ENCODE measurements at places on chromosomes 7 and 10. TPM values are rescaled to one million over a fixed set of nuclear protein-coding genes. Genes with fewer than 3 reads are reported as not detected.

- peak; percentile 12 for DNase-seq
- H3K27ac ChIP-seq, result no peak overlapping the region
- no peak overlapping the region for H3K4me3 ChIP-seq
- no peaks in the 10 kb centered on the region for H3K4me1 ChIP-seq
- no peaks in the 10 kb centered on the region for H3K36me3 ChIP-seq
- H3K27me3 ChIP-seq, result no peaks in the 10 kb centered on the region
Observed at GRCh38 chr7:54349229-54349628, 192.9 kb upstream of the VSTM2A start.

PIK3CG gene
- total RNA-seq, result 3.3 TPM

ASAH2B gene
- total RNA-seq, result 2.9 TPM

HKDC1 gene
- 0.04 TPM for total RNA-seq

TRDMT1 gene
- 8.7 TPM for total RNA-seq

- no peaks in the 10 kb centered on the region for H3K27me3 ChIP-seq
- peaks cover 5% of the 10 kb centered on the region for H3K4me1 ChIP-seq
- peaks cover 4% of the 10 kb centered on the region for H3K36me3 ChIP-seq
- DNase-seq, result no peak
Observed at GRCh38 chr10:31314256-31315150, 4.5 kb upstream of the ZEB1 start.

- no peaks in the 10 kb centered on the region for H3K36me3 ChIP-seq
- H3K4me1 ChIP-seq, result peaks cover 19% of the 10 kb centered on the region
- DNase-seq, result peak; percentile 43
- no peak overlapping the region for H3K27ac ChIP-seq
- H3K4me3 ChIP-seq, result peak overlapping the region; percentile 9
Observed at GRCh38 chr7:98323597-98324322, 42.3 kb downstream of the BRI3 start.

PPP1R9A gene
- total RNA-seq, result 45.0 TPM

Data from muscle of leg (tissue), 16 donors.